ENCODE measurements at places on chromosomes 5 and 9.
A peak's percentile ranks its signal among the peaks of the same experiment; 100 is the strongest.

DNA sequence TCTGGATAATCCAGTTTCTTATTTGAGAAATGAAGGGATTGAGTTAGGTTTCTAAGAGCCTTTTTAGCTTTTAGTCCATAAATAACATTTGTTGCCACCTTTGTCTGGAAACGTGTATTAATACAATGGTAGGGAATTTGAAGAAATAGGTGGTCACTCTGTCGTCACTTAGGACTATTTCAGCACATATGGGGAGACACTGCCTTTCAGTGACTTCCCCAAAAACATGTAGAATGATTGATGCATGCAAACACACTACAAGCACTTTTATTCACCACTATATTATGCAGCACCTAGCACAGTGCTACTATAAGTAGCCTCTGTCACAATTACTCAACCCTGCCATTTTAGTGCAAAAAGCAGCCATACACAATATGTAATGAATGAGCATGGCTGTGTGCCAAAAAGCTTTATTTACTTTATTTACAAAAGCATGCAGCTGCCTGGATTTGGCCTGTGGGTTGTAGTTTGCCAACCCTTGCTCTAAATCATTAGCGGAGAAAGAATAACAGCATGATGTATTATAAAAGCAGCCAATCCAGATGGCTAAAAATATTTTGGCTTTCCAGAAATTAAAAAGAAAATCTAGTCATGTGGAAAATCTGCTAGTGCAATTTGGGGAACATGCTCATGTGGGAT lies 154.2 kb upstream of the HMHB1 start:
- DNase-seq = no peak

DNA sequence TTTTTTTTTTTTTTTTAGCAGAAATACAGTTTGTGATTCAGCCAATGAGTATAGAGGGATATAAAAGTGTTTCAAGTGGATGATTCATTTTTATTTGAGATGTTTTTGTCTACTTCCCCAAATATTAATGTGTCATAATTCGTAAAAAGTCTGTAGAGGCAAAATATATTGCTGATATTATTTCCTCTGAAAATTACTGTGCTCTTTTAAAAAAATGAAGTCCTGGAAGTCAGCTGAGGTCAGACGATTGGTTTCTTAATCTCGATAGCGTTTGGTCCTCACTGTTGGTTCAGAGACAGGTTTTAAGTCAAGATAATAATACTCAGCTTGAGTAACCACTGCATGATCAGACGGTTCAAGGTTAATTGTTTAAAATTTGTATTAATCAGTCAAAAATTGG lies 19.5 kb downstream of the IL9 start:
- DNase-seq = no peak

DNA sequence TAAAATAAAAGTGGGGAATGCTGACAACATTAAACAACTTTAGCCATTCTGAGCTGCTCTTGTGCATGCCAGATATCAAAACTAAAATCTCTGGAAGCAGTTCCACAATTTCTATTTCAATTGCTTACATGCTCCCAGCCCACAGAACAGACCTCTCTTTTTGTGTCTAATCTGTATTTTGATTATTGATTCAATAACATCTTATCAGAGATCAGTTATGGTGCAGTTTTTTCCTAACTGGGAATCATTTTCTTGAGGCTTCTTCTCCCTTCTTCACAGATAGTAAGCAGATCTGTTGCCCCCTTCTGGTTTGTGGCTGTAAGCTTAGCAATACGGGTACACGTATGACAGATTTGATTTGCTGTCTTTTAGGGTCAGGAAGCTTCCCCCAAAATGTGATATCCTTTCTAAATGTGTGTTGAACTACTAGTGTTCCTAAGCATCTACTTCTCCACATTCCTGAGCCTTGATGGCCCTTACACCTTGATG lies 39.4 kb downstream of the MRPS27 start:
- DNase-seq = no peak

GRCh38 chr9:78146241-78146640 lies 89.6 kb upstream of the CEP78 start:
- no peak for DNase-seq

GRCh38 chr5:55039843-55040242 lies 15.8 kb downstream of the GZMK start:
- no peak for DNase-seq

DNA sequence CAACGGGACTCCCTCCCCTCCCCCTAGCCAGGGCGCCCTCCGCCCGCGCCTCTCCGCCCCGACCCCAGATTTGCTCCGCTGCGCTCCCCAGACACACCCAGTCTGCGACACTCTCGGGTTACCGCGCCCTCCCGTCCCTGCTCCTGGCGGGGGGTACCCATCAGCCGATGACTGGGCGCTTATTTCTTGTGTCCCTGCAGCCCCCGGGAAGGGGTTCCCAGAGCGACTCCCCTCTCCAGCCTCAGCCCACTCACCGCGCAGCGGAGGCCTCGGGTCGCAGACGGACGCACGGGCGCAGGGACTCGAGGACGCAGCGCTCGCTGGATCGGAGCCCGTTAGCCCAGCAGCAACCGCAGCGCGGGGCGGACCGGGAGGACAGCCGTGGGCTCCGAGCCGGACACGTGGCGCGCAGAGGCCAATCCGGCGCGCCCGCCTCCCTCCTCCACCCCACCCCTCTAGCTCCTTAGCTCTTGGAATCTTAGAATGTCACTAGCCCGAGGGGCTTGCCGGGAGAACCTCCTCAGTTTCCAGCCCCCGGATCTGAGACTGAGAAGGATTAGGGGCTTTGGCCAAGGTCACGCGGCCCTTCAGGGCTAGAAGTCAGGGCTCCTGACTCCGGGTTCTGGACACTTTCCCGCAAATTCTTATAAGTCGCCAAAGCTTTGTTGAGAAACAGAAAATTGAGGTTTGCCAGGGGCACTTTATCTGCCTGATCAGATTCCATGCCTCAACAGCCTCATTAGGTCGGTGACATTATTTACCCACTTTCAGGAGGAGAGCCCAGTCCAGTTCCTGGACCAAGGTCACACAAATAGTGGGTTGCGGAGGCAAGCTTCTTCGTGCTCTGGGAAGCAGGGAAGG lies at the start of gene ANXA6:
Gene ANXA6 (minus strand): TSS at position 354 of the 861 bp plus-strand sequence. CDS start 9,878 bp downstream, outside the sequence.
- peak; percentile 18 for DNase-seq

DNA sequence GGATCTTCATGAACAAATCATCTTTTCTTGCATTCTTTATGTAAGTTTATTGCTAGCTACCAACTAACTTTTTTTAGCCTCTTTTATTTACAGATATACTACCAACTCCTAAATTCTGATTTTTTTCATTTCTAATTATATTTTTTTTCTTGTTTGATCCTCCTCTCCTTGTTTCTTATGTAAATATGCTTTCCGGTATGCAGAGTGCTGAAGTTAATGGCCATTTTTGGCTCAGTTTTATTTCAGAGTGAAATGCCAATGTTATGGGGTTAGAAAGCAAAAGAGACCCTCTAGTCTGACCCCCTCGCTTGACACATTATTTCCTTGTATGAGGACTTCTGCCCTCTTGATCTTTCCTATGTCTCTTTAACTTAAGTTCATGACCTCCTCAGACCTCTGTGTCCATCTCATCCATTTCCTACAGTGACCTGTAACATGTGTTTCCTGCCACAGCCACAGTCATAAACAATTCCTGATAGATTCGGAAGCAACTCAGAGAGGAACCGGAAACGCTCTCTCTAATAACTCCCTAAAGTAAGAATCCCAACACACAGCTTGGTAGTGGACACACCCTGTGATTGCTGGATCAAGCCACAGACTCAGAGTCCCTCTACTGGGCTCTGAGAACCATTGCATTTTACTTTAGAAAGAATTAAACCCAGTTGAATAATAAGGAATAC lies 42.9 kb upstream of the AFAP1L1 start:
- no peak for DNase-seq

- no peak for DNase-seq
These were observed 37.6 kb downstream of the DUSP1 start for GRCh38 chr5:172733131-172733973.

- DNase-seq = no peak
These were observed 247.1 kb upstream of the ELAVL2 start for GRCh38 chr9:24073007-24073592.

DNA sequence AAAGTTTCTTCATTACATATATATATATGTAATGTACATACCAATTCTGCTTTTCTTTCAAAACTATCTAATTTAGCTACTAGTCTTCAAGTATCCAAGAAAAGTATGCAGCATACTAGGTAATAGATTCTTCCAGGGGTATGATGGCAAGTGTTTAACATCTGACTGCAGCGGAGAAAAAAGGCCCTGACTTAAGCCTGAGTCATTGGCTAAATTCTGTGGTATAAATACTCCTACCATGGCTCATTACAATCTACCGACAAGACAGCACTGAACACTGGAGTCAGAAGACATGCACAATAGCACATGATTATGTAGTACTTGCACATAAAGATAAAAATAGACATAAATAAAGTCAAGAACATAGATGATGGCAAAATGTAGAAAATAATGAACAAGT lies 439.9 kb downstream of the BRINP1 start:
- DNase-seq = no peak

DNA sequence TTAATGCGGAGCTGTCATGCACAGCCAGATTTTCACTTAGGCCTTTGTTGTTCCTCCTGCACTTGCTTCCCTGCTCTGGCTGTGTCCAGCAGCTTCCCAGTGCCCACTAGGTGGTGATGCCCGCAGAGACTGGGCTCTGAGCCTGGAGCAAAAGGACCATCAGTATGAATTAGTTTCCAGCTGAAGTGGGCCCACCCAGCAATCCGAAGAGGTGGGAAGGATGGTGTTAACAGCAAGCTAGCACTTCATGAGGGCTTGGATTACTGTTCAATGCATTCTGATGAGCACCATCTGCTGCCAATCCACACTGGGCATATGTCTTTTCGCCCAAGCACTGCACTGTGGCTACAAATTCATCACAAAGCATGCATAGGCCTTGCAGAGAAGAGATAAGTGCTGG lies 459.1 kb downstream of the SPOCK1 start:
- no peak for DNase-seq

- DNase-seq = no peak
These were observed 5.5 kb downstream of the ZNF354C start for GRCh38 chr5:179065703-179066102.

DNA sequence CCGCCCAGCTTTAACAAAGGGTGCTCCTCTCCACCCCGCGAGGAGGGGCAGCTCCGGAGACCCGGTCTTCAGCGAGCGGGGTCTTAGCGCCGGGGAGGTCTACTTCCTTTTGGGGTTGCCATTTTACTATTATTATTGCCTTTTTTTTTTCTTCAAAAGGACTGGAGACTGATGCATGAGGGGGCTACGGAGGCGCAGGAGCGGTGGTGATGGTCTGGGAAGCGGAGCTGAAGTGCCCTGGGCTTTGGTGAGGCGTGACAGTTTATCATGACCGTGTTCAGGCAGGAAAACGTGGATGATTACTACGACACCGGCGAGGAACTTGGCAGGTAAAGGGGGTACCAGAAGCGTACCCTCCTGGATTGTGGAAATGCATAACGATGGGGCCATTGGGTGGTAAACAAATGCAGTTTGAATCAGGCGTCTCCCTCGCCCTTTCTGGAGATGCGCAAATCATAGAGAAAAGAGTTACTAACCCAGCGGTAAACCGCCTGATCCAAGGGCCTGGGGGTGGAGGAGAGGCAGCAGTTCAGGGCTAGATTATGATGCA lies 1.2 kb downstream of the DAPK1 start:
- DNase-seq = no peak

GRCh38 chr9:123691765-123692303 lies 238.1 kb downstream of the DENND1A start:
- DNase-seq = no peak

DNA sequence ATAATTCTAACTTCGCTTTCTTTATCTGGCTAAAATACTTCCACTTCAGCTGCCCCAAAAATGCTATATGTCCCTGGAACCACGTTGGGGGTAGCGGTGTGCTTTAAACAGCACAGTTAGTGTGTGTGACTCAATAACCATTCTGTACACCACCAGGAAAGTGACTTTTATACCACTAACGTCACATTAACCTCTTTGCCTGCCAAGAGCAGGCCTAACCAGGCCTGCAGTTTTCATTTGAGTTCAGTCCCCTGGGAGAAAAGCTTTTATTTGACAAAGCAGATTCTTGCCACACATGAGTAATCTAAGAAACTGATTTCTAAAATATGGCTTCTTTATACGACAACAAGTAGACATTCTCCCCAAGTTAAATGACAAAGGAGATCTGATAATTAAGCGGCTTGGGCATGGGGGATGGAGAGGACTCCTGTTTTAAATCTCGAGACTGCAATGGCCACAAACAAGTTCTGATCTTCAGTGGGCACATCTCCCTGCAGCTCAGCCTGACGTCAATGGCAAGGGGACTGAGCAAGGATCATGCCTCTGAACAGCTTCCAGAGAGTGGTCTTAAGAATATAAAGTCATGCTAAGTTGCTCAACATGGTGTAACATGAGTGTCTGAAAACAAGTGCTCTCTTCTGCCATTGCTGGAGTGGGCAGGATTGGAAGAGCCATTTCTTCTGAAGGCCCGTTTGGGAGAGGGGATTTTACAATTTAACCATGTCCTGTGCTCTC lies 91.8 kb downstream of the GLIS3 start:
- DNase-seq = no peak

- DNase-seq = no peak
These were observed 566.6 kb downstream of the PSAT1 start for GRCh38 chr9:78863531-78863930.

DNA sequence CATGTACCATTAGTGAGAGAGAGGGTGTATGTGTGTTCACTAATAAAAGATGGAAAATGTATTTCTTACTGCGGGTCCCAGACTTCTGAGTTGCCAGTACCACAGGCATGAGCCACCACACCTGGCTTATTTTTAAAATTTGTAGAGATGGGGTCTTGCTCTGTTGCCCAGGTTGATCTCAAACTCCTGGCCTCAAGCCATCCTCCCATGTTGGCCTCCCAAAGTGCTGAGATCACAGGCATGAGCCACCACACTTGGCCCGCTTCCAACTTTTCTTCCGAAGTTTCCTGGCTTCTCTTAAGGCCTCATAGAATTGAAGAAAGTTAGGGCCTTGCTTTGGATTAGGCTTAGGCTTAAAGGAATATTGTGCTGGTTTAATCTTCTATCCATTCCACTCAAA lies 40.4 kb upstream of the F2RL2 start:
- no peak for DNase-seq

DNA sequence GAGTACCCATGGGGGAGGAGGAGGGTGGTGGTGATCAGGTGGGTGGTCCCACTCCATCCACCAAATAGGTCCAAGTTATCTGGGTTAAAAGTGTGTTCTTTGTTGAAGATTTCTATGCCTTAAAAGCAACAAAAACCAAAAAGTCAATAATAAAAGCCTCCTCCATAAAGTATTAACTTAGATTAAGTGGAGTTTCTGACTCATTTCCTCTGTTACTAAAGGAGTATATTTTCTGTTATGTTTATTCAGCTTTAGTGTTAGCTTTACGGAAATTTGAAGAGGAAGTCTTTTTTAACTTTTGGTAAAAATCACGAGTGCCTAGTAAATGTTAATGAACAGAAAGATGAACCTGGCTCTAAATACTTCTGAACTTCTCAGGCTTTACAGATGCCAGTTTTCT lies 17.8 kb downstream of the FBXO38 start:
- no peak for DNase-seq

- DNase-seq = no peak
These were observed 1.2 kb downstream of the ABCA2 start for GRCh38 chr9:137026828-137027227.

GRCh38 chr9:106052735-106053134 lies 358.4 kb downstream of the TMEM38B start:
- DNase-seq = no peak
